ENCODE measurements at places on chromosomes 11 and 22.
A peak's percentile ranks its signal among the peaks of the same experiment; 100 is the strongest.

DNA sequence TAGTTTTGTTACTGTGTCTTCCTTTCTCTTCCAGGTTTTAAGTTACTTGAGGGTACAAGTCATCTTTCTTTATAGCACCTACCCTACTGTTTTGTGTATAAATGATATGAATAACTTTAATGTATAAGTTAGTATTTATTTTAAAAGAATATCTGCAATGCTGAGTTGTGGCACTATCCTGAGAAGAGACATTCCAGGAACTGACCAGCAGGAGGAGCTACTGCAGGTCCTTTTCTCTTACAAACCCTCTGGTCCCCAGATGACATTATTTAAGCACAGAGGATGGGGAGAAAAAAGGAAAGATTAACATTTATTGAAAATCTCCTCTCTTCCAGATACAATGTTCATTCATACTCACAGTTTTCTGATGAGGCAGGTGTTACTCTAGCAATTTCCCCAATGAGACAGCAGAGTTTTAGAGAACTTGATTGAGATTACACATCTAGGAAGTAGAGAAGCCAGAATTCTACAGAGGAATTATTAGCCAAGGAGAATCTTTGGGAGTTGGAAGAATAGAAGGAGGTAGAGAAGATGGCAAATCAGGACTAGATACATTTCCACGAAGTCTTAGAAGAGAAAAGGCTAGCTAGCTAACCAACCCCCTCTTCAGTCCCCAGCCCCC, 541.2 kb upstream of the API5 start:
- DNase-seq, result no peak

GRCh38 chr11:86482692-86483091, 108.0 kb downstream of the CCDC81 start:
- DNase-seq, result no peak

- no peak for DNase-seq
These were observed 33.5 kb downstream of the GLB1L2 start for GRCh38 chr11:134365011-134365925.

- DNase-seq, result no peak
These were observed 40.5 kb upstream of the FBLN1 start for GRCh38 chr22:45462034-45462655.

- DNase-seq, result no peak
These were observed 33.9 kb upstream of the EIF3M start for GRCh38 chr11:32549611-32550187.

DNA sequence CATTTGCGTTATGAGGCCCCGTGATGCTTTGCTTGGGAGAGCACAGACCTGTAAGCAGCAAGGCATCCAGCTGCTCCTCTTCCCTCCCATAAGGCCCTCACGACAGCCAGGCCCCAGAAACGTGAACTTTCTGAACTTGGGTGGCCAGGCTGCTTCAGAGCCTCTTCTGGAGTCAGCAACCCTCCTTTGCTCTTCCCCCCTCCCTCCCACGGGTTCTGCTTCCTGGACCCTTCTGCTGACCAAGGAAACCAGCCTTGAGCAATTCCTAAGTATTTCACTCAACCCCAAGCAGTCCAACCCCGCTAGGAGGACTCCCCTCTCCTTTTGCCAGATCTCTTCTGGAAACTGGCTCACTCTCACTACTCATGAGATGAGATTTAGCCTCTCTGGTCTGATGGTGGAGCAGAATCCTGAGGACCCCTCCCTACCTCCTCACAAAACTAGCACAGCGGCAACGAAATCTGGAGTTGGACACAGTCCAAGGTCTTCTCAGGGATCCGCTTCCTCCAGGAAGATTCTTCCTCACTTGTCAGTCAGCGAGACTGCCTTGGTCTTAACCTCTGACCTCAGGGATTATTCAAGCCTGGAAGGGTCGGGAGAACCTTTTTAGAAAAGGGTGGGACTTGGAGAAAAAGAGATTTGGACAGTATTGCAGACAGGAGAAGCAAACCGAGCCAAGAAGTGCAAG, 86.2 kb downstream of the UBASH3B start:
- DNase-seq, result no peak

DNA sequence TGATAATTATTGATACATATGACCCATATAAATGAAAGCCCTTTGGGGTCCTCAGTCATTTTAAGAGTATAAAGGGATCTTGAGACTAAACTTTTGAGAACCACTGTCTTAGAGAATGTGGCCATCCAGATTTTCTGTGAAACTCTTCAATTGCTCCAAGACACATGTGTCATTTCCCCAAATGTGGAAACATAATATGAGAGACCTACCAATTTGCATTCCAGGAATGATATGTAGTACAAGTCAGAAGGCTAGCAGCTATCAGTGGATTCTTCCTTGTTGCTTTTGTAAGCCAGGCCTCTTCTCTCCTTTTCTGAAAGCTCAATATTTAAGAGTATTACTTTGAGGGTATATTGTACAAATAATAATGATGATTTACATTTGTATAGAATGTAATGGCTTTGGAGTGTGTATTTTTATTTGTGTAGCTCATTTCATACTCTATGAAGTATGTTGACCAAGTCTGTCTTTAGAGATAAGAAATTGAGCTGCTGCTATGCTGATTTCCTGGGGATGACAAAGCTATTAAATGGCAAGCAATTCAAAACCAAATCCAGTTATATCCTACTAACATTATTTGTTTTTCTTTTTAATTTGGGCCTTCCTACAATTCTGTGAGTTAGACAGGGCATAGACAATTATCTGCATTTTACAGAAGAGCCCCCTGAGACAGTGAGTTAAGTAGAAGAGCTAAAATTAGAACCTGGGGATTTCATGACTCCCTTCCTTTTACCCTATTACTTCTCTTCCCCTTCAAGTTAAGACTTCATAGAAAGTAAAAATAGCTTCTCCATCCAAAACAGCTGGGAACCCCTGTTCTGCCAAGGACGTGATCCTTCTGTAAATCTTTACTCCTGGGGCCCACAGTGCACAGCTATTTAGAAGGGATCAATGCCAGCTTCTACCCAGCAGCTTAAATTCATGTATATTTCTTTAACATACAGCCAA, 131.9 kb downstream of the WNT11 start:
- DNase-seq, result no peak

DNA sequence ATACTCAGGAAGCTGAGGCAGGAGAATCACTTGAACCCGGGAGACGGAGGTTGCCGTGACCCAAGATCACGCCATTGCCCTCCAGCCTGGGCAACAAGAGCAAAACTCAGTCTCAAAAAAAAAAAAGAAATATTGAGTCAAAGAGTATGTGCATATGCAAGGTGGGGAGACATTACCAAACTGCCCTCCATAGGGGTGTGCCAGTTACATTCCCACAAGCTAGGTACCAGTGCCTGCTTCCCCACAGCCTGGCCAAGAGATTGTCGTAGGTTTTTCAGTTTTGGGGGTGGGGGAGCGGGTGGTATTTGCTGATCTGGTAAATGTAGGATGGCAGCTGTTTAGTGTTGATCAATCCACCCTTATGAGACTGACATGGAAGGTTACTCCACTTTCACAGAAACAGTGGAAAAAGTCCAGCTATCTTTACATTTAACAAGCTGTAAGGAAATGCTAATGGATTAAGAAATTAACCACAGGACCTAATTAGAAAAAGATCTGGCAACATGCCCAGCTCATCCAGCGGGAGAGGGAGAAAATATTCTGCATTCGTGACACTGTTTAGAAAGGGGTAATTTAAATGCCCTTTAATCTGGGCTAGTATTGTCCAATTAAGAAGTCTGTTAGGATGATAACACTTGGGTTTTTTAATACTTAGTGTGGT, 89.4 kb downstream of the PACS1 start:
- no peak for DNase-seq

DNA sequence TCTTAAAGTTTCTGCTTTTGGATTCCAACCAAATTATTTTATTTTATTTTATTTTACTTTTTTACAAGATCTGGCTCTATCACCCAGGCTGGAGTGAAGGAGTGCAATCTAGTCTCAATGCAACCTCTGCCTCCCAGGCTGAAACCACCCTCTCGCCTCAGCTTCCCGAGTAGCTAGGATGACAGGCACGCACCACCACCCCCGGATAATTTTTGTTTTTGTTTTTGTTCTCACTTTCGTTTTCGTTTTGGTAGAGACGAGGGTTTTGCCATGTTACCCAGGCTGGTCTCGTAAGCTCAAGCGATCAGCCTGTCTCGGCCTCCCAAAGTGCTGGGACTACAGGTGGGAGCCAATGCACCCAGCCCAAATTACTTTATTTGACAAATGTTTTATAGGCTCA, 219.8 kb downstream of the ETS1 start:
- no peak for DNase-seq

DNA sequence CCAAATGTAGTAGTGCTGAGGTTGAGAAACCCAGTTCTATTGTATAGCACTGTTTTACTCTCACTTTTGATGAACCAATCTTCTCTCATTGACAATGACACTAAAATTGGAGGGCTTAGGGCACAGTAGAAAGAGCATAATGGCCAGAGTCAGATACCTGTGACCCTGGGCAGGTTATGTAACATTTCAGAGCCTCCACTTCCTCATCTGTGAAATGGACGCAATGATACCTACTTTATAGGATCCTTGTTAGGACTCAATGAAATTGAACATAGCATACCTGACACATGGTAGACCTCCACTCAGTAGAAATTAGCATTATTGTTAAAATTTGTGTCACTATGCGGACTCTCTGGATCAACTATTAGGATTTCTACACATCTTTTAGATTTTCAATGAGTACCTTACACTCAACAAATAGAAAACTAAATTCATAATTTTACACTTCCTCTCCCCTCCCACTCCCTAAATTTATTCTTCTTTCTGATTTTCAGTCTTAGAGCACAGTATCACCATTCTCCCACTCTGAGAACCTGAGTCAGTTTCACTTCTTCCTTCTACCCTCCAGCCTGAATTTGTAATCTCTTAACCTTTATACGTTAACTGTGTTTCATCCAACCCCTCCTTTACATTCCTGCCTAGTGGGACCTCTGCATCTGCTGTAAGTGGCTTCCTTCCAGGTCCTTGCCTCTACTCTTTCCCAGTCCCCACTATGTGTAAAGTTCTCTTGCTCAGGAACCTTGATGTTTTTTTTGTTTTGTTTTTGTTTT, 78.3 kb downstream of the MICAL2 start:
- DNase-seq, result no peak

- DNase-seq, result no peak
These were observed 579.3 kb downstream of the BUD13 start for GRCh38 chr11:116193321-116194131.

GRCh38 chr11:48044577-48044976, 64.2 kb downstream of the PTPRJ start:
- no peak for DNase-seq

- no peak for DNase-seq
These were observed 914.2 kb upstream of the RAG2 start for GRCh38 chr11:37512156-37512780.

DNA sequence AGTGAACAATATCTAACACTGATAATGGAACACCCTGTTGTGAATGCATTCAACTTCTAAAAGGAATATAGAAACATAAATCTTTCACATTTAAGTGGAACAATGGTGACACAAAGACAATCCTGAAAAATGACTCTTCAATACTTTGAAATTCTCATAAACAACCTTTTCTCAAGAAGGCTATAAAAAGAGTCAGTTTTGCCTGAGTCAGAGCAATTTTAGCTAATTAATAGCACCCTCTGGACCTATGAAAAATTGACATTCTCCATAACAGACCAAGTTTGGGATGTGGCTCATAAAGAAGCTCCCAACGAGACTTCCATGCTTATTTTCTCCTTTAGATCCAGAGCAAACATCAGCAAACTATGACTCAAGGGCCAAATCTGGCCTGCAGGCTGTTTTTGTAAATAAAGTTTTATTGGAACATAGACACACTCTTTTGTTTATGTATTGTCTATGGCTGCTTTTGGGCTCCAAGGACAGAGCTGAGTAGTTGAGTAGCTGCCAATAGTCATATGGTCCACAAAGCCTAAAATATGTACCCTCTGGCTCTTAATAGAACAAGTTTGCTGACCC, 108.0 kb downstream of the MAML2 start:
- no peak for DNase-seq

GRCh38 chr22:46812788-46813187, 50.3 kb downstream of the TBC1D22A start:
- DNase-seq, result peak; percentile 13

GRCh38 chr11:14503023-14503422, 3.4 kb upstream of the COPB1 start:
- DNase-seq, result no peak

DNA sequence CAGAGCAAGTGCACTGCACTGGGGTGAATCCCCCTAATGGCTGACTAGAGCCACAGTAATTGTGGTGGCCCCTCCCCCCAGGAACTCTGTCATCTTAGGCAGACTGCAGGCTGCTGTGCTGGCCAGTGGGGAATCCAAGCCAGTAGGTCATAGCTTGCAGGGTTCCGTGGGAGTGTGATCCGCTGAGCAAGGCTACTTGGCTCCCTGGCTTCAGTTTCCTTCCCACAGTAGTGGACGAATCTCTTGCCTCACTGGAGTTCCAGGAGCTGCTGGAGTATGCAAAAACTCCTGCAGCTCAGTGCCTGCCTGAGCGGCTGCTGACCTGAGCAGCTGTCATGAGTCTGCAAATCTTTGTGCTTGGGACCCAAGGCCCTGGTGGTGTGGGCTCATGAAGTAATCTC, 13.2 kb downstream of the OOSP3 start:
- DNase-seq, result no peak

- no peak for DNase-seq
These were observed 15.9 kb upstream of the LRRC32 start for GRCh38 chr11:76686261-76687079.

GRCh38 chr11:66688561-66689534, 11.2 kb upstream of the RBM4B start:
- no peak for DNase-seq

DNA sequence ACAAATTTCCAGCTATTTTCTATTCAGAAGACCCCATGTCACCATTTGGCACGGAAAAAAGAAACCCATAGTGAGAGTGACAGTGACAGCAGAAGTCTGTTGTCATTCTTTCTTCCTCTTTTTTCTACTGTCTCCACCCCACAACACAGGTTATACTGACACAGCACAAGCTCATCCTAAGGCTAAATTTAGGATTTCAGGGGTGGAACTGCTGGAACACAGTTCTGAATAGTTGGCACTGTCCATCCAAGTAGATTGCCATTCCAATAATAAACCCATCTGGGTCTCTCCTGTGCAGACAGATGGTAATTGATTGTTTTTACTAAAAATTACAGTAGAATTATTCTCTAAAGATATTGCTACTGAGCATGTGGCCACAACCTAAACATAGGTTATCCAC, 95.2 kb upstream of the C11orf87 start:
- no peak for DNase-seq

GRCh38 chr22:49616356-49617231, 211.1 kb downstream of the BRD1 start:
- DNase-seq, result no peak
